ENCODE measurements at places on chromosomes 7 and 10.

- DNase-seq, result no peak
Observed at GRCh38 chr7:19235680-19236079, 90.5 kb upstream of the FERD3L start.

GRCh38 chr7:597348-598178 lies 77.9 kb upstream of the PDGFA start:
- DNase-seq, result no peak

DNA sequence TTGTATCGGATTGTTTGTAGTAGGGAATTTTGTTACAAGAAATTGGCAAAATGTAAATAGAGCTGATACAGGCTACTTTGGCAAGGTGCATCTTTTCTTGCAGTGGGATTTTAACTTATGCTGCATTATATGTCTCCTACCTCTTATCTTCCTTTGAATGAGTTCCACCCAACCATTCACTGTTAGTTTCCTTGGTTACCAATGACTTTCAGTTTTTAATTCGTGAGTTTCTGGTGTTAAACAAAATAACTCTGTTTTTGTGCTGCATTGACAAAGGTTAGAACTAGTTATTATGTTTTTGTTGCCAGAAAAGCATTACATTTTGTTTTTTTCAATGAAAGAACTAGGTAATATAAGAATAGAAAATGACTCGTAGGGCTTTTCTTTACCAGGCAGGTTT lies 327.2 kb downstream of the LHFPL3 start:
- DNase-seq, result no peak

DNA sequence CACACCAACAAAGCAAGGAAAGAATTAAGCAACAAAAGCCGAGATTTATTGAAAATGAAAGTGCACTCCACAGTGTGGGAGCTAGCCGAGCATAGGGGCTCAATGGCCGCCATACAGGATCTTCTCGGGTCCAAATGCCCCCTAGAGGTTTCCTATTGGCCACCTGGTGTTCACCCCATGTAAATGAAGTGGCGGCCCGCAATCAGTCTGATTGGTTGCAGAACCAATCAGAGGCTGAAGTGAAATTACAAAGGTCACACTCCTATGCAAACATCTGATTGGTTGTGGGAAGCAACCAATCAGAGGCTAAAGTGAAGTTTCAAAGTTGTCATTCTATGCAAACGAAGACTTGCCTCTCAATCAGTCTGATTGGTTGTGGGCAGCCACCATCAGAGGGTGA lies 61.8 kb upstream of the SLC35B4 start:
- DNase-seq, result no peak

- DNase-seq, result no peak
Observed at GRCh38 chr10:79397575-79398303, 47.7 kb downstream of the ZCCHC24 start.

DNA sequence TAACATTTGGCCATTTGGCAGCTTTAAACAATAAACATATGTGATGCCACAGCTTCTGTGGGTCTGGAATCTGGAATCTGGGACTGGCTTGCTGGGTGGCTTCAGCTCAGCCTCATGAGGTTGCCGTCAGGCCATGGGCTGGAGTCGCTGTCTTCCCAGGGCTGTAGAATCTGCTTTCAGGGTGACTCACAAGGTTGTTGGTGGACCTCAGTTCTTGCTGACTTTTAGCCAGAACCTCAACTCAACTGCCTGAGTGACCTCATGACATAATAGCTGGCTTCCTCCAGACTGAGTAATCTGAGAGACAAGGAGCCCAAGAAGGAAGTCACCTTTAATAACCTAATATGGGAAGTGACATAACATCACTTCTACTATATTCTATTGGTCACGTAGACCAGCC lies 44.6 kb upstream of the TSPAN13 start:
- DNase-seq, result no peak

Data from stimulated activated CD8-positive, alpha-beta memory T cell treated with anti-CD3 and anti-CD28 coated beads, Interleukin-7, amount 100 ng/mL, for 48 hours (primary cell).